ENCODE measurements at places on chromosomes 12 and 14.

GRCh38 chr14:93648440-93649168, 139.7 kb downstream of the PRIMA1 start:
- DNase-seq, result no peak

DNA sequence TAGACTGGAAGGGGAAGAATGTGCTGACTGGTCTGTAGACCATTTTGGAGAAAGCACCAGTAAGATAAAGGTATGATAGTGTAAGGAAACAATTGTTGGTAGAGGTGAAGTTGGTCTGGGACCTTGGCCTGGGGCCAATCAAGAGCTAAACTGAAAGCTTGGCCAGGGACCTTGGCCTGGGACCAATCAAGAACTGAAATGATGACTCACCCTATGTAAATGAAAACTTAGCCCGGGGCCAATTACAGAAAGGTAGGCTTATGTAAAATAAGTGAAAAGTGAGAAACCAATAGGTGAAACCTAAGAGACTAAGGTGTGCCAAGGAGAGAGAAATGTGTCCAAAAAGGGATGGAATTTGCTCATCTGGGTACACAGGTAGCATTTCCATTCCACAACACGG, 776.0 kb downstream of the C12orf50 start:
- no peak for DNase-seq

- DNase-seq, result no peak
These were observed 40.2 kb upstream of the OTOGL start for GRCh38 chr12:80059102-80059501.

DNA sequence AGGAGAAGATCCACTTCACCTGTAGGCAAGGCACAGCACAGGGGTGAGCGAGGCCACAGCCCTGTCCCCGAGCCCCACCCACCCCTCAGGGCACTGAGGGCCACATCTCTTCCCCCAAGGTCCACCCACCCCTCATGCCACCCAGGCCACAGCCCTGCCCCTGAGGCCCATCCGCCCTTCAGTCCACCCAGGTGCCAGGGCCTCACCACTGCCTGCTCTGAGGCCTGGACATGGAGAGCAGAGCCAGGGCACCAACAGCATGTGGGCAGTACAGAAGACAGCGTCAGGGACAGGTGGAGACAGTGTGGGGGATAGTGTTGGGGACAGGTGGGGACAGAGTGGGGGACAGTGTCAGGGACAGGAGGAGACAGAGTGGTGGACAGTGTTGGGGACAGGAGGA, 138.3 kb downstream of the TMEM121 start:
- no peak for DNase-seq

- DNase-seq, result no peak
These were observed 94.7 kb downstream of the SLC41A2 start for GRCh38 chr12:104863296-104863948.

DNA sequence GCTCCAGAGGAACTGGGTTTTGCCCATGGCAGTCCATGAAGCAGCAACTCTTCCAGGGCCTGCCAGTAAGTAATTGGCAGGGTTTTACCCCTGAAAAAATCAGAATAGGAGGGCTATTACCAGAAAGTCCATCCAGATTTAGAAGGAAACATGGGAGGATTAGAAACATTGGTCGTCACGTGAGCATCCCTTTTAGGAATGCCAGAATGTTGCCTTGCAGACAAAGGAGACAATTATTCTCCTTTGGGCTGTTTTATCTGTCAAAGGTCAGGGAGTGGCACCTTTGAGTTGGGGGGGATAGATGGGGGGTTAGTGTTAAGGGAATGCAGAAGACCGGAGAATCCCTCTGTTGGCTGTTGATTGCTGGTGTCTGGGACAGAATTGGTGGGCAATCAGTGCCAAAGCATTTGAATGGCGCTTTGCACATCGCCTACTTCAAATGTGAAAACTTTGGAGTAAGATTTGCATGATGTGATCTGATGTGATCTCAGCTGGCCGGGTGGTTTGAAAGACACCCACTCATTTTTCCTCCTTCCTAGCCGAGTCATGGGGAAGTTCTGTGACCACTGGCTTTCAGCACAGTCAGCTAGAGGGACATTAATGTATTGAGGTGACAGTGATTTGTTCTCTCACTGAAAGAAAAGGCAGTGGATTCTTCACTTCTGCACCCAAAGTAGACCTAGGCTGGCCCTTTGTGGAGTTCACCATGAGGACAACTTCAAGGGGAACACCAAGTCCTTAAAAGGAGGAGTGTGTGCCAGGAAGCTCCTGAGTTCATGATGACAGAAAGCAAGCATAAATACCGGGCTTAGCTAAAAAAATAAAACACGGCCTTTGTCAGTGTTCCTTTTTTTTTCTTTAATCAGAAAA, 31.4 kb downstream of the FLVCR2 start:
- no peak for DNase-seq

- no peak for DNase-seq
These were observed 44.6 kb downstream of the HMGA2 start for GRCh38 chr12:65868878-65869277.

DNA sequence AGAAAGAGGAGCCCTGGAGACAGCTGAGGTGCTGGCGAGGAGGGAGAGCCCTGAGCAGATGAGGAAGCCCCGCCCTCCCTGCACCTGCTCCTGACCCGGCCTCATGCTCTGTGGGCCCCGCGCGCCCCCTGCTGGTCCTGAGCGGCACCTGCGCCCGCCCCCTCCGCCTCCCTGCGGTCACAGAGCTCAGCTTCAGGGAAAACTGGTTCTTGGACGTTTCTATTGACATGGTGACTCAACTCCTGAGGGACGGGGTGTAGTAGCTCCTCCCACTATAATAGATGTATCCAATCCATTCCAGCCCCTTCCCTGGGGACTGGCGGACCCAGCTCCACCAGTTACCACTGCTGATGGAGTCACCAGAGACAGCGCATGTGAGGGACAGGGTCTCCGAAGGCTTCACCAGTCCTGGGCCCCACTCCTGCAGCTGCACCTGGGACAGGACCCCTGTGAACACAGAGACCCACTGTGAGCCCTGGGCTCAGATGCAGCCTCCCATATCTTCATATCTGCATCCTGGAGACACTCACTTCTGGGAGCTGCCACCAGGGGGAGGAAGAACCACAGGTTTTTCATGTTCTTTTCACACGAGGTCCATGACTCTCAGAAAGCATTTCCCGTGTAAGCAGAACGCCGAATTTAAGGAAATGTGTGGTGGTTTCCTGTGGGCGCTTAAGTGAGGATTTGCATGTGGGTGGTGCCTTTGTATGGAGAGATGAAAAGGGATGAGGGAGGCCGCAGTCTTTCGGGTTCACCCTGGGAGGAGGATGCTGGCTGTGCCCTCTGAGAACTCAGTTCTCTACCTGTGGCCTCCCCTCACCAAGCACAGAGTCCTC, 1346.4 kb downstream of the TMEM121 start:
- DNase-seq, result peak; percentile 93

GRCh38 chr14:38404100-38404541, 148.2 kb upstream of the CLEC14A start:
- DNase-seq, result no peak

- peak; percentile 21 for DNase-seq
These were observed 20.7 kb upstream of the ANAPC7 start for GRCh38 chr12:110424237-110424636.

Measured in ACHN (cell line).